ENCODE measurements at places on chromosomes 12 and 14. TPM values are rescaled to one million over a fixed set of nuclear protein-coding genes. Genes with fewer than 3 reads are reported as not detected.

Gene RHEBL1
- 0.38 TPM for total RNA-seq

- no peak for DNase-seq
These were observed 15.8 kb downstream of the VDR start for GRCh38 chr12:47889040-47889439.

GRCh38 chr14:91693346-91693745 is 38.5 kb downstream of the CATSPERB start:
- no peak for DNase-seq

Gene TRHDE
- 0.30 TPM for total RNA-seq

- DNase-seq: peak; percentile 36
These were observed 14.7 kb upstream of the KRT80 start for GRCh38 chr12:52206304-52207040.

- DNase-seq: no peak
These were observed 4.1 kb downstream of the TNFAIP2 start for GRCh38 chr14:103127356-103127755.

GRCh38 chr12:114165921-114166320 is 199.8 kb upstream of the RBM19 start:
- DNase-seq: no peak

GRCh38 chr14:29832042-29832441 is 95.6 kb downstream of the PRKD1 start:
- DNase-seq: no peak

Gene BDKRB1
- total RNA-seq: not detected

DNA sequence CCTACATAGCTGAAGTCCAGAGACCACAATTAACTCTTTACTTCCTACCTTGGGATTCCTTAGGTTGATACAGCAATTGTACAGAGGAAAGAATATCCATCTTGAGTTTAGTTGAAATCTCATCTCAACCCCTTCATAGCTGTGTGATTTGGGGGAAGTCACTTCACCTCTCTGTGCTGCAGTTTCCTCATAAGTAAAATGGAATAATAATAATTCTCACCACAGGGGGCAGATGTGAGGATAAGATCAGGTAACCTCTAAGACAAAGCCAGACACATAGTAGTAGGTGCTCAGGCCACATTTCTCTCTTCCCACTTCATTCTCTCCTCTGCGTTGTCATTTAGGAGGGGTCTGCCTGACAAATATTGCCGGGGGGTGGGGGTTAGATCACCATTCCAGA is 6.7 kb downstream of the FOXN4 start:
- peak; percentile 24 for DNase-seq

DNA sequence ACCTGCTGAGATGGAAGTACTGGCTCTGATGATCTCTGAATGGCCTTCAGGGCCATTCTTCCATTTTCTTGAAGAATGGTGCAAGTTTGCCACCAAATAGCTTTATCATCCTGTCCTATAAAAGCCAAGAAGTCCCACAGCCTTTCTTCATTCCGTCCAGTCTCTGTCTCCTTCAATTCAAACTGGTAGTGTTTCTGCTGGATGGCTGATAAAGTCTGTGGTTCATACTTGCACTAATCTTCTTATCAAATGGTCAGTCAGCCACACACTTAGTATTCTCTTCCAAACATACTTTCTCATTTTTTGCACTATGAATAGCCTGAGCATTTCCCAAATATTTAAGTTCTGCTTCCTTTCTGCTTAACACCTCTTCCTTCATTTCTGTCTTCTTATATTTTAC is 39.4 kb upstream of the BEGAIN start:
- no peak for DNase-seq

Gene SLCO1B1
- total RNA-seq: 0.24 TPM

- no peak for DNase-seq
These were observed 225.7 kb downstream of the TMTC2 start for GRCh38 chr12:82912406-82912805.

Gene GABARAPL1
- 280 TPM for total RNA-seq

DNA sequence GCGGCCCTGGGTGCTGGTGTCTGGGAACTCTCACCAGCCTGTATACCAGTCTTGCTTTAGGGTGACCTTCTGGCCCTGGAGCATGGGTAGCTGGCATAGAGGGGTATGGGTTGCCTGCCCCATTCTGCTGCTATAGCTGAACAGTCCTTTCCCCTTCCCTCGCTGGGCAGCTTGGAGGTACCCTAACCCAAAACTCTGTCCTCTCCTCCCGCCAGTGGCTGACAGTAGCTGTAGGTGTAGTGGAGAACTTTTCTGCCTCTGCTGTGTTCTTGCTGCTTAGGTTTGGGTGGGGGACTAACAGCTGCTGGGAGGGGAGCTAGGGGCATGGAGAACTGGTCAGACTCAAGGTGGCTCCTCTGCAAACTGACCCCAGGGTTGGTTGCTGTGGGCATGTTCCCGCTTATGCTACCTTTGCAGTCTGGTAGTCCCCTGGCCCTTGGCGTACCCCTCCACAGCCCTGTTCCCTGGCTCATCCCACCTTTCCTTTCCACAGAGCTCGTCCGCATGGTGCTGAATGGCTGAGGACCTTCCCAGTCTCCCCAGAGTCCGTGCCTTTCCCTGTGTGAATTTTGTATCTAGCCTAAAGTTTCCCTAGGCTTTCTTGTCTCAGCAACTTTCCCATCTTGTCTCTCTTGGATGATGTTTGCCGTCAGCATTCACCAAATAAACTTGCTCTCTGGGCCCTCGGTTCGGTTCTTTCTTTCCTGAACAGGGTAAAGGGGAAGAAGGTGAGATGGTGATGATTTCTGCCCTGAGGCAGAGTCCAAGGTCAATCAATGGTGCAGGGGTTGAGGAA is 2.9 kb downstream of the MYL6 start:
- DNase-seq: no peak

GRCh38 chr12:42550800-42551199 is 38.7 kb downstream of the PRICKLE1 start:
- DNase-seq: no peak

DNA sequence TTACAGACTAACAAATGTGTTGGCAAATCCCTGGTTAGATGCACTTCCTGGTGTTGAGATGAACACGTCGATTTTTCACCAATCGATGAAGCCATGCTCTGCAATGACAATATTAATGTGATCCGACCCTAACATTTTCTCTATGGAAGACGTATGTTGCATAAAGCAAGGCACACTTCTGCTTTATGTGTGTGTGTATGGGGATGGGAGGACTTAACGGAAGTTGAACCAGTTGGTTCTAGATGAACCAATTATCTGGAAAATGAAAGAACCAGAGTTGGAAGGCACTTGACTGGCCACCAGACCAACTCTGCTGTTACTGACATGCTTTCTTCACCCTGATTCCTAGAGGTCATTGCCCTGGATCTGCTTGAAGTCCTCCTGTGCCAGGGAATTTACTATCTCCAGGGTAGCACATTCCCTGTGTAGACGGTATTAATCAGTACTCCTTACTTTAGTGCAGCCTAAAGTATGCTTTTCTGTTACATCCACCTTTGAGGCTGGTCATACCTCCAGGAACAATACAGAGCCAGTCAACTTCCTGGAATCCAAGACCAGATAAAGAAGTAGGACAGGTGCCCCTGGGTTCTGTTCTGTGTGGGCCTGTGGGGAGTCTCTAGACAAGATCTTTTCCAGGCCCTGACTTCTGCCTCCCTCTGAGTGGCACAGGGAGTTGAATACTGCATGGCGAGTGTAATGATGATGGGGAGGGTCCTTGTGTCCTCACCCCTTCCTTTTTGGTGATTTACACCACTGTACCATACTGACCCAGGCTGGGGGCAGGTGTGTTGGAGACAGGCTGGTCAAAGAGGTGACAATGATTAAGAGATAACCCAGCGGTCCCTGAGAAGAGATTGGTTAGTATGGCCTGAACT is 4.1 kb downstream of the SDR39U1 start:
- DNase-seq: no peak

Gene IKBIP
- total RNA-seq: 7.1 TPM

GRCh38 chr12:58458102-58458501 is 462.2 kb downstream of the LRIG3 start:
- no peak for DNase-seq

DNA sequence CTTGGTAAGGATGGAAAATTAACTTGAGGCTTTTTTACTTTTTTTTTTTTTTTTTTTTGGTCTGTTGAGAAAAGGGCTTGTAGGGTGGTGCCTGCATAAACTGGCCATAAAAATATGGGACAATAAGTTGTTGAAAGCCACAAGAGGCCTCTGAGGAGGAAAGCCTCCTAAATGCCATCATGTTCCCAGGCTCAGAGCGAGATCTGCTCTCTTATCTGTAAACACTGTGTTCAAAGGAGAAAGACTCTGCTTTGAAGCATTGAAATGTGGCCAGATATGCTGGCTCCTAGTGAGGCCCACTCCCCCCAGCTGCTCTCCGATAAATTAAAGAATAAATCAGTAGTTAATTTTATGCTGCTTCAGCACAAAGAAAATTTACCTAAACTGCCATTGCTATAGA is 504.9 kb downstream of the DIO2 start:
- DNase-seq: no peak

GRCh38 chr14:56422221-56422620 is 157.4 kb upstream of the TMEM260 start:
- no peak for DNase-seq

DNA sequence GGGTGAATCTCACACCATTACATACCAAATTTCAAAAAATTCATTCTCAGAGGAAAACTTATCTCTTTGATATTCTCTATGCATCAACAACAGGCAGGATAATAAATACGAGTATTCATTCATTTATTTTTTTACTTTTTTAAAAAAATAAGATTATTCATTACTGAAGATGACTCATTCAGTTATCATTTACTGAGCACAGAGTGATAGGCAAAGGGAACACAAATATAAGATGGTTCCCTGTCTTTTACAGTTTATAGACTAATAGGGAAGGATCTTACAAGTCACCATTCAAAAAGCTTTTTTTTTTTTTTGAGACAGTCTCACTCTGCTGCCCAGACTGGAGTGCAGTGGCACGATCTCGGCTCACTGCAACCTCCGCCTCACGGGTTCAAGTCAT is 5.0 kb upstream of the PABPN1 start:
- DNase-seq: no peak

DNA sequence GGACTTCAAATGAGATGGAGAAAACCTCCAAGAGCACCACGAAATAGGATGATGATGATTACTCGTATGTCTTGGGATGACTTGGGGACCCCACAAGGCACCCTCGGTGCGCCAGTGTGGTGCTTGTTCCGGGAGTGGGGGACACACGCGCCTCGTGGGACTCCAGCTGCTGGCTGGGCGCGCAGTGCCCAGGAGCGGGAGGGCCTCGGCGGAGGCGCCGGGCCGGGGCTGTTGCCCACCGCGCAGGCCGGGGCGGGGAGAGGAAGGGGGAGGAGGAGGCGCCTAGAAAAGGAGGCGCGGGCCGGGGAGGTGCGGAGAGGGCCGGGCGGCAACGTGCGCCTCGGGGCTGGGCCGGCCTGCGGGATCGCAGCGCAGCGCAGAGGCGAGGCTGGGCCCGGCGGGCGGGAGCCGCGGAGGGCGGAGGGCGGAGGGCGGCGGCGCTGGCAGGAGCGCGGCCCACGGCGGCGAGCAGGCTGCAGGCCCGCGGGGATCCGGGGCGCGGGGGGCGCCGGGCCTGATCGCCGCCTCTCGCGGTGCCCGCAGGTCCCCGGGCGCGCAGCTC is at the start of gene RFLNA:
Gene RFLNA, plus strand, starts transcription at position 314 of the 562 bp plus-strand sequence. CDS start 337 bp downstream, outside the sequence.
- no peak for DNase-seq

Gene ZNF219
- total RNA-seq: 51.1 TPM

DNA sequence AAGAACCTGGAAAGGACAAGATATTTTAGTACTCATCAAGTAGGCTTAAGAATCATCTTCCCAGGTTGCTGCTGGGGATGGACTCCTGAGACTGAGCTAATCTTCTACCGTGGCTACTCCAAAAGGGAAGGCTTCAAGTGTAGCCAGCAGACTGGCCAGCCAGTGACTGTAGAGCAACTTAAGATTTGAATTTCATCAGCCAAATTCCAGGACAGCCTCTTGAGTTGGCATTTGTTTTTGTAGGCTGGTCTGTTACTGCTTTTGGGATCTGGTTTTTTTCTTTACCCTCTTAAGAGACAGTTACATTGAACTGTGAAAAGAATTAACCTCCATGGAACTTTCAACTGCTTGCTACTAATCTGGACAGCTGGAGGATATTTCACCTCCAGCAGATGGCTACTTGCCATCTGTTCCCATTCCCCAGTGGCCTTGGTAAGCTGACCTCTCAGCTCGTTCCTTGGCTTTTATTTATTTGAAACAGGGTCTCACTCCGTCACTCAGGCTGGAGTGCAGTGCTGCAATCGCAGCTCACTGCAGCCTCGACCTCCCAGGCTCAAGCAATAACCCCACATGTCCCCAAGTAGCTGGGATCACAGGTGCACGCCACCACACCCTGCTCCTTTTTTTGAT is 20.7 kb downstream of the VTI1B start:
- no peak for DNase-seq

DNA sequence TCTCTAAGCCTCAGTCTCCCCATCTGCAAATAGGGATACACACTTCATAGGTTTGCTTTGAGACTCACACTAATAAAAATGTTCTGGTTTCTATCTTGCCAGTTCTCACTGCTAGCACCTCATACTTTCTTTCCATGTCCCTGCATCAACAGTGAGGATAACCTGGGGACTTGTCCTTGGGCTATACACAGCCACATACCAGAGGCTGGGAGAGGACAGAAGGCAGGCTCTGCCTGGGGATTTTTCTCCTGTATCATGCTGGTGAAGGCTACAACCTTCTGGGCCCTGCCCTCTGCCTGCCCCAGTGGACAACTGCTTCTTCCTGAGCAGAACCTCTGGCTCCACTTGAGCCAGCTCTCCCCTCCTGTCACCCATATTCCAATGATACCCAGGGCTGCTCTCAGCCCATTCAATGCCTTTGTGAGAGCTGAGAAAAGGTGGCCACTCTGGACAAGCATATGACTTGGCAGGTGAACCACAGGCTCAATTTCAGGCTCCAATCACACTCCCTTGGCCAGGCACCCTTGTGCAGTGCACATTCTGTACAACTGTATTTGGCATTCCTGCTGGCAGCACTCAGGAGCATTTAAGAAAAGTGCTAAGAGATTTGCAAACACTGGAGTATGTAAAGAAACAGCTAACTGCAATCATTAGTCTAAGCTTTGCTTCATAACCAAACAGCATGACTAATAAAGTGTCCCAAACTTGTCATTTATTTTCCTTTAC is 135.8 kb upstream of the VRK1 start:
- no peak for DNase-seq

- no peak for DNase-seq
These were observed 1131.1 kb downstream of the TMEM121 start for GRCh38 chr14:106657460-106657859.

DNA sequence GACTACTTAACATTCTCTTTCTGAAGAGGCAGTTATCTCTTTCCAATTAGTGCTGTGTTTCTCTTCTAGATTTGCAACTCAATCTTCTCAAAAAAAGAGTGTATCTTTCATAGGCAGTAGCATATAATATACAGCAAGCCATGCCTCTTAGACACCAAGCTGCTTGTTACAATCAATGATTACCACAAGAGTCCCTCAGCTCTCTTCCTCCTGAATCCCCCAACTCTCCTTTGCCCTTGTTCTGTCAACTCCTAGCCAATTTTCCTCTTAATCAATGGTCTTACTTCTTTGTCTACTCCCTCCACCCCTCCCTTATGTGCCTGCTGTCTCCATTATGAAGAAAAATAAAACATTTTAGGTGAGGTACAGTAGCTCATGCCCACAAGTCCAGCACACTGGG is 2.6 kb downstream of the TMTC1 start:
- DNase-seq: no peak

Gene RTN1
- total RNA-seq: 0.97 TPM
